ENCODE measurements at places on chromosomes 13 and 19. TPM values are rescaled to one million over a fixed set of nuclear protein-coding genes. Genes with fewer than 3 reads are reported as not detected.

Gene AKT1S1
- 16.1 TPM for total RNA-seq

Gene FFAR3
- total RNA-seq = 2.4 TPM

Gene ZNF790
- 7.1 TPM for total RNA-seq

Gene CCDC122
- total RNA-seq = 2.0 TPM

Gene ZNF773
- total RNA-seq = 5.9 TPM

Gene B3GLCT
- 2.1 TPM for total RNA-seq

Gene PABPC3
- total RNA-seq = 0.64 TPM

Gene ERCC5
- 79.1 TPM for total RNA-seq

Data from activated CD4-positive, alpha-beta T cell treated with anti-CD3 and anti-CD28 coated beads for 36 hours (primary cell).